Heart right ventricle (tissue), 16 donors: ENCODE measurements at places on chromosomes 1 and 21. TPM values are rescaled to one million over a fixed set of nuclear protein-coding genes. Genes with fewer than 3 reads are reported as not detected.

DNA sequence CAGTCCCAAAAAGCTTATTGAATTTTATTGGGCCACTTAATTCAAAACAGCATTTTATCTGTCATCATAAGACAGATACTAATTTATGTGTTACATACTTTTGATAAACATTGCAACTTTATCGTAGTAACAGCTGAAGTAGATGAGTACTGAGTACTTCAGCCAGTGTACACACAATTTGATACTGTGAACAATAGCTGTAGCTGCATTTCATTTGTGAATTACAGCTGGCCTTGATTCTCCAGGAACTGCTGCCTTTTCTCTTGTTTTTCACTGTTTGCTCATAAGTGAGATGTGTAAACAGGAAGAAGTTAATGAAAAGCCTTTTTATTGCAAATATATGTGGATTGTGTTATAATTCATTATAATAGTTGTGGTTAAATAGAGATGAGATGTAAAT is 10.2 kb downstream of the UAP1 start:
- no peak for DNase-seq

DNA sequence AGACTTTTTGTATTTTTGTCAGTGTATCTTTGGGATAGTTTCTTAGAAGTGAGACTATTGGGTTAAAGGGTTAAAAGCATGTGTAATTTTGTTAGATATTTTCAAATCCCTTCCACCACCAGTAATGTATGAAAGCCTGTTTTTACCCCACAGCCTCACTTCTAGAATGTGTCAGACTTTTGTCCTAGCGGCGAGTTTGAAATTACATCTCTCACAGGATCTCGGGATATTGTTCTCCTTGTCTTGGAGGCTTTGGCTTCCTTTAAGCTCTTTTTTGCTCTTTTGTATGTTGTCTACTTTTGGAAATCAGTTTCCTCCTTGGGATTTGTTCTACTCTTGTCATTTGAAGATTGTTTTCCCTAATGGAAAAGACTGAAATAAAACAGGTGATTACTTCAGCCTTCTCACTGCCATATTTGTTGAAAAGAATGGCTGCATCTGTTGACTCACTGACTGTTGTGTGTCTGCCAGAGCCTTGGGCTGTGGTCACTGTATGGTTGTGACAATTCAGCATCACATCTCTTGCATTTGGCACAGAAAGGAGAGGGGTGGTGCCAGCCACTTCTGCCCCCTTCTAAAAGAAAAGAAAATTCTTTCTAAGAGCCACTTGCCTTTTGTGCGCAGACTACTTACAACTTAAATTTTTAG is 22.6 kb downstream of the ST3GAL3 start:
- no peak for DNase-seq

DNA sequence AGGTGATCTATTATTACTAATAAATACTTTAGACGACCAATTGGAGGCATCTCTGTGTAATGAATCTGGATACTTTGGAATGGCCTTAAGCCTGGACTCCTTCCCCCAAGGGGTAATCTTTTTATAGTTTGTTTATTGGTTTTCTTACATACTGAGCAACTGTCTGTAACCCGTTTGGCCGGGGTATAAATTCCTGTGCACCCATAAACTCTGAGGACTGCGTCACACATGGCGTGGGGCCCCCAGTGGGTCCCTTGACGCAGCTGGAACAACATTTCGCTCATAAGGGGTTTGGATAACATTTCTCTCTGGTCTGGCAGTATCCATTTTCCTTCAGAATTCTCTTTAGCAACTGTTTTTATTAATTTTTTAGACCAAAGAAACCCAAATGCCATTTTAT is 26.5 kb downstream of the SCCPDH start:
- DNase-seq = no peak

DNA sequence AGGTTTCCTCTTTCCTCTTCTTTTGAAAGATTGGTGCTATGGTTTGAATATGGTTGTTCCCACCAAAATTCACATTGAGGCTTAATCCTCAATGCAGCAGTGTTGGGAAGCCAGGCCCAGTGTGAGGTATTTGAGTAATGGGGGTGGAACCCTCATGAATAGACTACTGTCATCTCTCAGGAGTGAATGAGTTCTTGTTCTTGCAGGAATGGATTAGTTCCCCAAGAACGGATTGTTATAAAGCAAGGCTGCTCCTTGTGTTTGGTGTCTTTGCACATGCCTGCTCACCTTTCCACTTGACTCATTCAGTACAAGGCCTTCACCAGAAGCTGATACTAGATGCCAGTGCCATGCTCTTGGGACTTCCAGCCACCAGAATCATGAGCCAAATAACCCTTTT is 223.2 kb downstream of the BACH1 start:
- no peak for DNase-seq

- no peak for DNase-seq
Observed at GRCh38 chr1:29370067-29370466, 133.7 kb downstream of the PTPRU start.

The EXOSC10 gene
- 21.6 TPM for total RNA-seq

The BTBD8 gene
- 4.8 TPM for total RNA-seq

The ACTRT2 gene
- not detected for total RNA-seq

The TENT5C gene
- 18.5 TPM for total RNA-seq
